ENCODE measurements at places on chromosomes 2 and 18. TPM values are rescaled to one million over a fixed set of nuclear protein-coding genes. Genes with fewer than 3 reads are reported as not detected.

RRM2 gene
- 239 TPM for total RNA-seq

SMAD2 gene
- total RNA-seq = 57.4 TPM

SCYGR4 gene
- total RNA-seq = not detected

GPR35 gene
- total RNA-seq = 1.0 TPM

FAM124B gene
- not detected for total RNA-seq

CFAP65 gene
- 0.17 TPM for total RNA-seq

FTCDNL1 gene
- total RNA-seq = 3.0 TPM

Measured in A549 treated with AZD2906 at 1 μM for 4 hours (cell line).